ENCODE measurements at places on chromosomes 4 and X.

DNA sequence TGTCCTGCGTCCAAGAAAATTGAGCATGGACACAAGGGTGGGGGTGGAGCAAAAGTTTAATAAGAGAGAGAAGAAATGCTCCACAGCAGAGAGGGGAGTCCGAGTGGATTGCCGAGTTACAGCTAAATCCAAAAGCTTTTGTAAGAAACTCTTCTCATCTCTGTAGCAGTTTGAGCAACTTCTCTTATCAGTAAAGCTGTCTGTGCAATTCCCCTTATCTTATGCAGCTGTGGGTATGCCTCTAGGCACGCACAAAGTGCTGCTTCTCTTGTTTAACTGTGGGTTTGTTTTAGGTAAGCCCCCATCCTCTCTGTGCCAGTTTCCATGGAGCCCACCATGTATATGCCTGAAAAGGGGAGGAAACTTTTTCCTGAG lies 44.8 kb downstream of the HMGB2 start:
- DNase-seq = no peak

- no peak for DNase-seq
These were observed 264.8 kb upstream of the IGFBP7 start for GRCh38 chr4:57374866-57375595.

DNA sequence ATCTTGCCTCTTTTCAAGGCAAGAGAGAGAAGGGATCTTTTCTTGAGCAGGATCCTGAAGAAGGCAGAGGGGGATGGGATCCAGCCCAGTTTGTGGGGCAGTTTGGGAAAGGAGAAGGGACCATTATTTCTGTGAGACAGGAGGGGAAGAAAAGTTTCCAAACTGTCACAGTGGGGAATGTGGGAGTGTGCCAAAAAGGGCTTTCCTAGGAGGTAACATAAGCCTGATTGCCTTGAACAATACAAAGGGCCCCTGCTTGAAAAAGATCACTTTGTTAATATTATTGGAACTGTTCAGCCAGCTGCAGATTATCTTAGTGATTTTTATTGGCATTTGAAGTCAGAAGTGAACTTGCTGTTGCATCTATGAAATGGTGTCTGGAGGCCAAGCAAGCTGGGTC lies 55.2 kb downstream of the MTM1 start:
- no peak for DNase-seq

- no peak for DNase-seq
These were observed 325.2 kb upstream of the AADAT start for GRCh38 chr4:170414961-170415360.

GRCh38 chr4:23061431-23061830 lies 368.7 kb downstream of the GBA3 start:
- DNase-seq = no peak

- no peak for DNase-seq
These were observed 4.0 kb downstream of the COL25A1 start for GRCh38 chr4:109298279-109299010.

DNA sequence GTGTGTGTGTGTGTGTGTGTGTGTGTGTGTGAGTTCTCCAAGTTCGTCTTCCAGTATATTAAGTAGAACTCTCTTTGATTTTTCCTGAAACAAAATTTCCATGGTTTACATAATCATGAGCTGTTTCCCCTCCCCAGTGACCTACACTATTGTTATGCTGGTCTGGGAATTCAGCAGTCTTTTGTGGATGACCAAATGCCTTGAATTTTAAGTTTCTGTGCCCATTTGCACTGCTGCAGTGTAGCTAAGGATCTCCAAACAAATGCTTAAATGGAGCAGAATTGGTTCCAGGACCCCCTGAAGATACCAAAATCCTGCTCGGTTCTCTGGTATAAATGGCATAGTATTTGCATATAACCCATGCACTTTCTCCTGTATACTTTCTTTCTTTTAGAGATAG lies 77.2 kb upstream of the SLC34A2 start:
- DNase-seq = no peak

- no peak for DNase-seq
These were observed 847.9 kb downstream of the RAB28 start for GRCh38 chr4:12636191-12636590.

GRCh38 chr4:148004228-148004857 lies 272.5 kb downstream of the ARHGAP10 start:
- no peak for DNase-seq

GRCh38 chr4:15001248-15001868 lies 923 bp upstream of the CPEB2 start:
- DNase-seq = peak; percentile 86

DNA sequence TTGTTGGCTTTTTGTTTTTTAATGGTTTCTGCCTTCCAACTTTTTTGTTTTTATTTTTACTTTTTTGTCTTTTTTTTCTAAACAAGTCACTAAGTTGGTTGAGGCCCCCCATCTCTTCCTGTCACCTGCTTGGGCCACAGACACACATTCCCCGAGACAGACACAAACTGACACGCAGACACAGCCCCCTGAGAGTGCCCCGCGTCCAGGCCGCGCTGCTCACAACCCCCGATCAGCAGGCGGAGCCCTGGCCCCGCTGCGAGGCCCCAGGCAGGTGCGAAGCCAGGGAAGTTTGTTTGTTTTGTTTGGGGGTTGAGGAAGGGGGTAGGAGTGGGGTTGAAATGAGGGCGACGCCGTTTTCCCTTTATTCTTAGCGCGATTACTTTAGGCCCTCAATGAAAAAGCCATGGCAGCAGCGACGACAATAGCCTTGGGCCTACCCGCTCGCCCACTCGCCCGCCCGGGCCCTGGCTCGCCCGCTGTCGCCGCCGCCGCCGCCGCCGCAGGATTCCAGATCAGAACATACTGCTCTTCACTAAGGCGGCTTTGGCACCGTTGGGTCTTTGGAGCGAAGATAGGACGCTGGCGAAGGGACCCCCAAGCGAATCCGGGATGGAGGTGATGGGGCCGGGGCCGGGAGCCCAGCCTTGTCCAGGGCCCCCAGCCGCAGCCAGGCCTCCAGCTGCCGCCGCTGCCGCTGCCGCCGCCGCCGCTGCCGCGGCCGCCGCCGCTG lies 3.1 kb downstream of the PHOX2B start:
- DNase-seq = no peak

GRCh38 chr4:16627999-16628398 lies 270.4 kb downstream of the LDB2 start:
- DNase-seq = peak; percentile 97

DNA sequence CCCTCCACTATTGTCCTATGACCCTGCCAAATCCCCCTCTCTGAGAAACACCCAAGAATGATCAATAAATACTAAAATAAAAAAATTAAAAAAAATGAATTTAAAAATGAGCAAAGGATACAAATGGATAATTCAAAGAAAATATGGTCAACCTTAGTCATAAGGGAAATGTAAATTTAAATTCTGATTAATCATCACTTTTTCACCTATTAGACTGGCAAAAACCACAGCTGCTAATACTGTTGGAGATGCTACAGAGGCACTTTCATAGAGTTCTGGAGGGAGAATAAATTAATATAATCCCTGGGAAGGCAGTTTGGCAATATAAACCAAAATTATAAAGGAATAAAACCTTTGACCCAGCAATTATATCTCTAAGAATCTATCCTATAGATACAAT lies 50.3 kb downstream of the LRBA start:
- no peak for DNase-seq

- peak; percentile 61 for DNase-seq
These were observed 82.3 kb downstream of the SPRY1 start for GRCh38 chr4:123478859-123479345.

DNA sequence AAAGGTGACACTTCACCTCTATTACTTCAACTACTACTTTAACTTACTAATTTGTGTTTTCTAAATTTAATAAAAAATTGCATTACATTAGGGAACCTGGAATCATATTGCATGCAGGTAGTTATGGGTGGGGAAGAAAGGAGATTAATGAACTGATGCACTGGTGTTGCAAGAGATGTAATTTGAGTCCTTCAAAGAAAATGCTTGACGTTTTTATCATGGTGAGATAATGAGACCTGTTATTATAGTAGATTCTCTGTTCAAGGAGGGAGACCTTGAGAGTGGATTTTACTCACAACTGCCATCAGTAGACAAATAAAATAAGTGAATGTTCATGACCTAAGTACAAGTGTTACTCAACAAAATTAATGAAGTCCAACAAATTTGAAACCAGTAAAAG lies 26.4 kb upstream of the MED14 start:
- DNase-seq = no peak

- DNase-seq = no peak
These were observed 31.8 kb downstream of the CPLX1 start for GRCh38 chr4:793941-794621.

DNA sequence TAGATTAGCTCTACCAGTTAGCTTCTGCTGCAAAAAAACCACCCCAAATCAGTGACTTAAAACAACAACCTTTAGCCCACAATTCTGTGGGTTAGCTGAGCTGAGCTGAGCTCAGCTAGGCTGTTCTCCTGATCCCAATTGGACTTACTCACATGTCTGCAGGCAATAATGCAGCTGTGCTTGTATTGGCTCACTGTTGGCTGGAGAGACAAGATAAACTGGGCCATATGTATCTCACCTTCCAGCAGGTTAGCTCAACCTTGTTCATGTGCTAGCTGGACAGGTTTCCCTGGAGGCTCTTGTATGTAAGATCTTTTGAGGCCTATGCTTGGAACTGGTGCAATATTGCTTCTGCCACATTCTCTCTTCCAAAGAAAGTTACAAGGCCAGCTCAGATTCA lies 261.5 kb upstream of the ADGRL3 start:
- DNase-seq = no peak

DNA sequence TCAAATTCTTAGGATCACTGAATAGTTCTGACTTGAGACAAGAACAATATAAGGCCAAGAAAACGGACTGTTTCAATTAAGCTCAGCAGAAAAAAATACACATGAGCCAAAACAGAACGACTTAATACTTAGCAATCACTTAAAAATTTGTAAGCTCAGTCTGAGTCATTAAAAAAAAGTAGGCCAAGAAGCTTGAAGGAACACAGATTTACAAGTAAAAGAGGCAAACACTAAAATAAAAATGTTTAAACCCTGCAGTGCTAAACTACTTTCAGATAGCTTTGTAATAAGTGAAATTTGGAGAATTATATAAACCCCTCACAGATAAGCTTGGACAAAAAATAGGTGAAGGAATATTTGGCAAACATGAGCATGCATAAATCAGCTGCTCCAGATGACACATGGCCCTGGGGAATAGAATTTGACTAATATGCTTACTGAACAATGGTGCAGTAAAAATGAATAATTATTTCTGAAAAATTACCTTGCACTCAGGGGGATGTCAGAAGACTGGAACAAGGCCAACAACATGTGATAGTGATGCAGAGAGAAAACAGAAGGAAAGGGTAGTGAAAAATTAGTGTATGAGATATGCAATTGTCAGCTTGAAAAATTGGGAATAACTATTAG lies 49.6 kb downstream of the LNX1 start:
- peak; percentile 89 for DNase-seq

DNA sequence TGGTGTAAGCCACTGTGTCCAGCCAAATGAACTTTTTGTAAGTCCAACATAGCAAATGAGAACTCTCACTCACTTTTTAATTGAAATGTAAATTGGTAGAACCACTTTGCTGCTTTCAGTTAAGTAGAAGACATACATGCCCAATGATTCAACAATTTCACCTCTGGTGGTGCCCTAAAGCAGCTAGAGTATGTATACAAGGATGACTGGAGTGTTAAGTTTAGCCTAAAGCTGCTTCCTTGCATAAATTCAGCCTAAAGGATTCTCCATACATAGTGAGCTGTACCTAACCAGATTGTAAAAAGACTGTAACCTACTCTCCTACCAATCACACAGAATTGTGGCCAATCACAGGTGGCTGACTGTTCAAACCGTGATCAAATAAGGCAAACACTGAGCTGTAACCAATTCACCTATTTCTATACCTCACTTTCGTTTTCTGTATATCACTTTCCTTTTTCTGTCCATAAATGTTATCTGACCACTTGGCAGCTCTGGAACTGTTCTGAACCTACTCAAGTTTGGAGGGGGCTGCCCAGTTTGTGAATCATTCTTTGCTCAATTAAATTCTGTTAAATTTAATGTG lies 39.9 kb downstream of the PDS5A start:
- no peak for DNase-seq

DNA sequence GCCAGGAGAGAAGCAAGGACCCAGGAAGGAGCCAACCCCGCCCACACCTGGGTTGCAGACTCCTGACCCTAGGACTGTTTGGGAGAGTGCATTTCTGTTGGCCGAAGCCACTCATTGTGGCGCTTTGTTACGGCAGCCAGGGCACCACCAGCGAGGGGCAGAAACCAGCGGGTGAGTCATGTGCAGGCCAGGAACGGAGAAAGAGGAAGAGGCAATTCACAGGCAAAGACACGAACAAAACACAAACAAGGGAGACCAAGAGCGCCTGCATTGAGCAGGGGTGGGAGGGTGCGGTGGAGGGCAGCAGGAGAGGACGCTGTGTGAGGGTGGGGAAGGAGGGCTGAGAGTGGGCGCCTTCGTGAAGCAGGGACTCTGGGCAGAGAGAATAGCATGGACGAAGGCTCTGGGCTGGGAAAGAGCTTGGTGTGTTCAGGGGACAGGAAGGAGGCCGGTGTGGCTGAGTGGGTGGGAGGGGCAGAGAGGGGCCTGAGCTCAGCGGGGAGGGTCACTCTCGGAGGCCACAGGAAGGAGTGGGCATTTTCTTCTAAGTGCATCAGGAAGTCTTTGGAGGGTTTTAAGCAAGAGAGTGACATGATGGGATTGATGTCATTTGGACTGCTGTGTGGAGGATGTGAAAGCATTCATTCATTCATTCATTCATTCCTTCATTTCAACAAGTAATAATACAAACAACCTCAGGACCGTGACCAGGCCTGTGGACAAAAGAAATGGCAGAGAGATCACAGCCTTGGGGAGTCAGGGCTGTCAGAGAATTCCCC lies 12.2 kb upstream of the WFS1 start:
- DNase-seq = no peak

GRCh38 chrX:153509592-153509991 lies 7.8 kb upstream of the ATP2B3 start:
- no peak for DNase-seq

- DNase-seq = no peak
These were observed 113.6 kb downstream of the SPRY1 start for GRCh38 chr4:123510221-123510620.

DNA sequence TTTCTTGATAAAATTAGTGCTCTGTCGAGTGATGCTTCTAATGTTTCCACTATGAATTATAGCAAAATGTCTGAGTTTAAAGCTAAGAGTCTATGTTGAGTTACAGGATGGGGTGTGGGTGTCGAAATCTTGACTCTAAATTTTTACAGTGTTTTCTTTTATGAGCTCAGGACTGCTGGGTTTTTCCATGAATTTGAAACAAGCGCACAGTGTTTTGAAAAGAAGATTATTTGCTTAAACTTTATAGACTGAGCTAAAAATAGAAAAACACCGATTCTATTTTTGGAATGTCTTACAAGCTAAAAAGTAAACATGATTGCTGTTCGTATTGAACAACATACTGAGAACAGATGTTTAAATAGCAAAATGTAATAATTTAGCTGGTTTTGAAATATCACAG lies 7.5 kb downstream of the PTTG2 start:
- DNase-seq = peak; percentile 47

Data from AG09309 (cell line).